PC-3 (cell line): ENCODE measurements at places on chromosomes 13 and 19. TPM values are rescaled to one million over a fixed set of nuclear protein-coding genes. Genes with fewer than 3 reads are reported as not detected.

CXCL17 gene
- total RNA-seq, result 0.98 TPM in 1 of 2 replicates, not detected in the other

CTU1 gene
- 29.0 and 40.8 TPM in 2 replicates for total RNA-seq

DNA sequence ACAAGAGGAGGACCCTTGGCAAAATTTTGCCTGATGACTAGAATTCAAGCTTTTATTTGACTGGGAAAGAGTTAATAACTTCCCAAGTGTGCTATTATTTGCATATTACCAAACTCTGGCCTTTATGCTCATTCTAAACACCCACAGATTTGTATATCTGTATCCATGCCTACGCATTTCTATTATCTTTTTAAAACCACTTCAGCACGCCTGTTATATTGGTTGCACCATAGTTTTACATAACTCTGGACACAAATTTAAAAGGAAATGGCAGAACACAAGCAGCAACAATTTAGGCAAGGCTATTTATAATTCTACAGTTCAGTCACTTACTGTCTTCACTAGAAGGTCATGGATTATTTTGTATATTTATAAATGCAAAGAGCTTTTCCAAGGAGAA, 3.7 kb upstream of the RASL11A start:
- H3K4me3 ChIP-seq, result no peak overlapping the region
- no peaks in the 10 kb centered on the region for H3K27me3 ChIP-seq
- no peak overlapping the region for H3K27ac ChIP-seq
- H3K4me1 ChIP-seq, result peaks cover 6% of the 10 kb centered on the region; the same call in 1 of the 2 replicates
- H3K36me3 ChIP-seq, result no peaks in the 10 kb centered on the region
- DNase-seq, result no peak

GRCh38 chr13:59547950-59548349, 615.8 kb downstream of the DIAPH3 start:
- no peak for DNase-seq
- no peaks in the 10 kb centered on the region for H3K27me3 ChIP-seq
- no peaks in the 10 kb centered on the region for H3K36me3 ChIP-seq
- no peak overlapping the region for H3K27ac ChIP-seq
- H3K4me1 ChIP-seq, result no peaks in the 10 kb centered on the region
- H3K4me3 ChIP-seq, result no peak overlapping the region

DNA sequence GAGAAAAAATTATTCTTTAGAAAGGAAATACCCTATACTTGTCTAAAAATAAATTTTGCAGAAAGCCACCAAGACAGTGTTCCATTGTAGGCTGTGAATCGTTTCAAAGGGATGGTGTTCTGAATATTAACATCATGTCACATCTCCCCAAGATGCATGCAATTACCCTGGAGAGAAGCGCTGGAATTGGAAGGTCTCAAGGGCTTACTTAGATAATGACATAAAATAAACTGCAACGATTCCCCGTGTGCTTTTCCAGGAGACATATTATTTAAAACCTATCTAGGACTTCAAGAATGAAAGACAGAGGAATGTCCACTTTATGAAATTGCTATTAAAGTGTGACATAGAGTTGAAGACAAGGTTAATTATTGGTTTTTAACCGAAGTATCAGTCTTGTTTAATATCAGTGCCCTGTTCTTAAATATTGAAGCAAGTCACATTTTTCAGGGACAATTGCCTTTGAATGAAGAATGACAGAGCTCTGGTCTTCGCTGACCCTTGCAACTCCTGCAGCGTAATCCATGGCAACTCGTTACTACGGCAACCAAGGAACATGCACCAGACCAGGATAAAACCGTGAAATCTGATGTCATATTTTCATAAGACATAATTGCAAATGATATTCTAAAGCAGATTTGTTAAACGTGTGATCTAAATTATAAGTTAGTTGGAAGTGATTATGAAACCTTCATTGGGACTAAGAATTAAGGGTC, 91.7 kb downstream of the EFNB2 start:
- no peaks in the 10 kb centered on the region for H3K27me3 ChIP-seq
- H3K27ac ChIP-seq, result no peak overlapping the region
- no peak for DNase-seq
- no peaks in the 10 kb centered on the region for H3K36me3 ChIP-seq
- H3K4me1 ChIP-seq, result no peaks in the 10 kb centered on the region
- no peak overlapping the region for H3K4me3 ChIP-seq

GRCh38 chr13:103516015-103516795, 450.0 kb upstream of the SLC10A2 start:
- no peak overlapping the region for H3K27ac ChIP-seq
- no peak for DNase-seq
- peaks cover 11% of the 10 kb centered on the region; the same call in 1 of the 2 replicates for H3K27me3 ChIP-seq

- H3K36me3 ChIP-seq, result no peaks in the 10 kb centered on the region
- no peak overlapping the region for H3K27ac ChIP-seq
- H3K27me3 ChIP-seq, result no peaks in the 10 kb centered on the region; the same call in 1 of the 2 replicates
- no peak for DNase-seq
- no peaks in the 10 kb centered on the region for H3K4me1 ChIP-seq
Observed at GRCh38 chr13:28620011-28620830, 38.7 kb upstream of the POMP start.

DNA sequence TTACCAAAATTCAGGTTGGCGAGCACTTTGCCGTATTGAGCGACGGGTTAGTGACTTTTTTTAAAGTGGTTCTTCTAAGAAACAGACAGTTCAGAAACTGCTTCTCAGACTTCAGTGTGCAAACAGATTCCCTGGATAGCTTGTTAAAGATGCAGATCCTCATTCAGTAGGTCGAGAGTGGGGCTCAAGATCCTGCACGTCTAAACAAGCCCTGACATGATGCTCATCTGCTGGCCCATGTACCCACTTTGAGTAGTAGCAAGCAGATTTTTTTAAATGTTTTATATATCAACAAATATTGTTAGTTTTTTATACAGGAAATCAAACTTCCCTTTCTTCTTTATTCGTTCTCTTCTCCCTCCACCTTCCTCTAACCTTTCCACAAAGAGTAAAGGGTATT, 7.3 kb downstream of the METTL21C start:
- H3K27ac ChIP-seq, result no peak overlapping the region
- no peaks in the 10 kb centered on the region for H3K4me1 ChIP-seq
- H3K36me3 ChIP-seq, result no peaks in the 10 kb centered on the region

CYP4F2 gene
- total RNA-seq, result not detected in 2 replicates

- H3K4me1 ChIP-seq, result no peaks in the 10 kb centered on the region; the same call in 1 of the 2 replicates
- H3K27ac ChIP-seq, result no peak overlapping the region
- H3K27me3 ChIP-seq, result no peaks in the 10 kb centered on the region
- H3K36me3 ChIP-seq, result peaks cover 19% of the 10 kb centered on the region; the same call in 1 of the 2 replicates
- no peak for DNase-seq
- peak overlapping the region; percentile 61; the same call in 1 of the 2 replicates for H3K4me3 ChIP-seq
Observed at GRCh38 chr19:17235971-17236777, 9.5 kb downstream of the NR2F6 start.

GRCh38 chr19:40283414-40284250, 1.5 kb downstream of the AKT2 start:
- DNase-seq, result no peak
- H3K27me3 ChIP-seq, result no peaks in the 10 kb centered on the region
- 0 out of 2 replicates have a peak, but pooled peaks cover 5% of the 10 kb centered on the region for H3K4me1 ChIP-seq
- peak overlapping the region; percentile 99 for H3K4me3 ChIP-seq
- H3K27ac ChIP-seq, result no peak overlapping the region

GRCh38 chr13:40589285-40590109, 76.9 kb downstream of the FOXO1 start:
- DNase-seq, result peak; percentile 53
- no peak overlapping the region for H3K27ac ChIP-seq
- no peaks in the 10 kb centered on the region for H3K36me3 ChIP-seq

DNA sequence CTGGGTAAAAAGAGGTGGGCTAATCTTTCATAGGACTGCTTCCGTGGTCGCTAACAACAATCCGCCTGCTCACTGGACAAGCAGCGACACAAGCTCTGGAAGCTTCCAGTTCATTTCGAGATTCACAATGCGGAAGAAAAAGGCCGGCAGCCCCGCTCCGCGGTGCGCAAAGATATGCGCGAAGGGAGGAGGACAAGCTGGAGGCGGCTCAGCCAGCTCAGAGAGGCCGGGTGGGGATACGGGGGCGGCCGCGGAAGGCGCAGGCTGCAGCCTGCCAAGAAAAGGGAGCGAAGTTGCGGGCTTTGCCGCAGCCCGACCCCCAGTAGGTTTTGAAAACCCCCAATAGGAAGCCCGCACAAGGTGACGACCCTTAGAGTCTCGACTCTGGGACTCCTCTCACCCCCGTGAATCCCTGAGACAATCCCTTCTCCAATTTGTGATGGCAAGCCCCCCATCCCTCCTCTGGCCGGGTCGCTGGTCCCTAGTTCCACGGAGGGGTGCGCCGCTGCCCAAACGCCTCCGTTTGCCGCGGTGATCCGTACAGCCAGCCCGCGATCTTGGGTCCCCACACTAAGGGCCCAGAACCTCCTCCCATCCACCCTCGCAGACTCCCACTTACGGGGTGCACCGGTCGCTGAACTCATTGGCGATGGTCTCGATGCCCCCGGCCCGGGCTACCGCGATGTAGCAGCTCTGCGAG, 697 bp downstream of the HSPH1 start:
- 0 out of 2 replicates have a peak overlapping the region, but pooled peaks have one; percentile 39 for H3K27ac ChIP-seq
- H3K4me1 ChIP-seq, result peaks cover 22% of the 10 kb centered on the region

B3GNT8 gene
- 2.3 TPM in 1 of 2 replicates, not detected in the other for total RNA-seq

- no peaks in the 10 kb centered on the region; the same call in 1 of the 2 replicates for H3K36me3 ChIP-seq
- no peak overlapping the region for H3K4me3 ChIP-seq
- H3K27ac ChIP-seq, result no peak overlapping the region
- DNase-seq, result peak; percentile 43
- H3K4me1 ChIP-seq, result 0 out of 2 replicates have a peak, but pooled peaks cover 5% of the 10 kb centered on the region
Observed at GRCh38 chr13:46184277-46184699, 2.3 kb upstream of the LCP1 start.

DNA sequence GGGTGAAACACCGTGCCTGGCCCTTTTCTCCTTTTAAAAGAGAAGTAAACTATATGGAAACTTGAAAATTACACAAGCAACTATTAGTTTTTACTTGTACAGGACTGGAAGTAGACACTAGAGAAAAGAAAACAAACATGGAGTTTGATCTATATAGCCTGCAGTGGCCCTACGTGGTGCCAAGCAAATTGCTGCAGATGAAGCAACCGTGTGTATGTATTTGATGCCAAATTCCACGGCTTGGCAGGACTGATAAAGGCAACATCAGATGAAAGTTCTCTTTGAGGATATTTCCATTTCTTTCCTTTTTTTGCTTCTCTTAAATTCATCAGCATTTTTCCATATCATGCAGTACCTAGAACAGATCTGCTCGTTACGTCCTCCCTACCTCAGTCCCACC, 49.8 kb downstream of the ATP8A2 start:
- DNase-seq, result no peak
- H3K27ac ChIP-seq, result no peak overlapping the region
- H3K4me3 ChIP-seq, result no peak overlapping the region
- no peaks in the 10 kb centered on the region for H3K4me1 ChIP-seq

DNA sequence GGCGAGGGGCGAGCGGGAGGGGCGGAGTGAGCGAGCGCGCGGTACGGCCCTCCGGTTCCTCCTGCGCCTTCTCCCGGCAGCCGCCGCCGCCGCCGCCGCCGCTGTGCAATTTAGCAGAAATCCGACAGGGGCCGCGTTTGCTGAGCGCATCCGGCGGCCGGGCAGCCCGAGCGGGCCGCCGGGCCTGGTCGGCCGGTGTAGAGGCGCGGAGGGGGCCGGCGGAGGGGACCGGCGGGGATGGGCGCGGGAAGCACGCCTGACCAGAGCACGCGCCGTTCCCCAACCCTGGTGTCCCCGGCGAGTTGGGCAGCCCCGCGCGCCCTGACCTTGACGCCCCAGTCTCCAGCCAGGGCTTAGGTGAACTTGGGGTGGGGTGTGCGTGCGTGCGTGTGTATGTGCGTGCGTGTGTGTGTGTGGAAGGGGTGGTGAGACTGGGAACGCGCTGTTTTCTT, 144.5 kb upstream of the ZNF536 start:
- H3K4me1 ChIP-seq, result no peaks in the 10 kb centered on the region
- H3K27me3 ChIP-seq, result peaks cover 48% of the 10 kb centered on the region
- no peaks in the 10 kb centered on the region for H3K36me3 ChIP-seq

- no peak overlapping the region for H3K27ac ChIP-seq
- no peaks in the 10 kb centered on the region for H3K36me3 ChIP-seq
- H3K4me3 ChIP-seq, result no peak overlapping the region
- no peak for DNase-seq
- H3K27me3 ChIP-seq, result no peaks in the 10 kb centered on the region
Observed at GRCh38 chr13:75402787-75403186, 79.2 kb downstream of the TBC1D4 start.

GRIK5 gene
- total RNA-seq, result 0.12 TPM in 1 of 2 replicates, not detected in the other

CGB1 gene
- total RNA-seq, result 0.95 TPM in 1 of 2 replicates, not detected in the other

ZNF835 gene
- not detected in 2 replicates for total RNA-seq

- H3K4me1 ChIP-seq, result no peaks in the 10 kb centered on the region
- no peak overlapping the region for H3K27ac ChIP-seq
- no peaks in the 10 kb centered on the region for H3K27me3 ChIP-seq
- no peak for DNase-seq
- no peaks in the 10 kb centered on the region for H3K36me3 ChIP-seq
Observed at GRCh38 chr19:38032951-38033350, 125.9 kb downstream of the SIPA1L3 start.

DNA sequence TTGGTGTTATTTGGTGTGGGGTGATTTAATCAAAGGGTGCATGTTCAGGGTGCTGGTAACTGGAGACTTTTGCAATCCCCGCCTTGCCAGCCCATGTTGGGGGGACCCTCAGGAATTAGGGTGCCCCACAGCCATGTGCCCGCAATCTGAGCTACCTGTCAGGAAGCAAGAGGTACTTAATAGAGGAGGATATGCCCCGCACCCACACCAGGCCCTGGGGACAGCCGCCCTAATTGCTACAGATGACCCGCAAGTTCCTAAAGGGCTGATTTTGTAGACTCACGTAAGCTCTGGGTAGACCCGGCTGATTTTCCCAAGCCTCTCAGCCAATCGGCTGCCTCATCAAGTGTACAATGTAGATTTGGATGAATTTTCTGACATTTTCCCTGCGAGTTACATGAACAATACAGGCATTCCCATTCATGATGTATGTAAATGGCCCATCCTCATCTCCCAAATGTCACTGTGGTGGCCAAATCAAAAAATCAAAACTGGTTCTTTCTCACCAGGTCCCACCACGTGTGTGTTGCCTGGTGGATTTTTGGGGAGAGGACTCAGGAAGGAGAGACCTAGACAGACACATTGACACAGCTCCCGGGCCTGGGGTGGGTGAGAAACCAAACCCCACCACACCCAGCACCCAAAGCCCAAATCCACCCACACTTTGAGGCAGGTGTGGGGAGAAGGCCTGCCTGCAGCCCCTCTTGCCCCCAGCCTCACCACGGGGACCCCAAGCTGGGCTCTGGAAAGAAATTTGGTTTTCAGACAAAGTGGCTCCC, 119.2 kb upstream of the SPACA7 start:
- no peaks in the 10 kb centered on the region for H3K4me1 ChIP-seq
- no peaks in the 10 kb centered on the region for H3K36me3 ChIP-seq
- H3K4me3 ChIP-seq, result no peak overlapping the region
- no peak overlapping the region for H3K27ac ChIP-seq
- peaks cover 83% of the 10 kb centered on the region for H3K27me3 ChIP-seq

ACER1 gene
- total RNA-seq, result not detected in 2 replicates

PSG6 gene
- total RNA-seq, result not detected in 2 replicates
